ENCODE measurements at places on chromosomes 12 and 14. TPM values are rescaled to one million over a fixed set of nuclear protein-coding genes. Genes with fewer than 3 reads are reported as not detected.

- DNase-seq = peak; percentile 57
These were observed 7.5 kb upstream of the SYNE3 start for GRCh38 chr14:95523815-95524448.

GRCh38 chr12:113196990-113197389 lies 11.5 kb downstream of the RITA1 start:
- peak; percentile 91 for DNase-seq

DNA sequence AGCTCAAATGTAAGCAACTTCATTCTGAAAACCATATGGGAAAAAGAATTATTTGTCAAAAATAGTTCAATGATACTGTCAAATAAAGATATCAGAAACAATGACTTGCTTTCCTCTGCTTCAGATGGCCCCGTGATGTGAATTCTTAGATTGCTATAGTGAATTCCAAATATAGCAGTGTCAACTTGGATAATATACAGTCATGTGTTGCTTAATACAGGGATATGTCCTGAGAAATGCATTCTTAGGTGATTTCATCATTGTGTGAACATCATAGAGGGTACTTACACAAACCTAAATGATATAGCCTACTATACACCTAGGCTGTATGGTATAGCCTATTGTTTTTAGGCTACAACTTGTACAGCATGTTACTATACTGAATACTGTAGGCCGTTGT lies 108.7 kb upstream of the MIS18BP1 start:
- no peak for DNase-seq

GRCh38 chr12:100427078-100427477 lies 46.6 kb upstream of the NR1H4 start:
- peak; percentile 23 for DNase-seq

The ESPL1 gene
- total RNA-seq = 31.0 TPM

GRCh38 chr14:41663473-41663850 lies 56.8 kb downstream of the LRFN5 start:
- no peak for DNase-seq
